CD8-positive, alpha-beta memory T cell (primary cell): ENCODE measurements at places on chromosomes 4 and X.

GRCh38 chr4:160510928-160511327 lies 1408.0 kb downstream of the RAPGEF2 start:
- no peak overlapping the region for H3K4me3 ChIP-seq
- H3K36me3 ChIP-seq: no peaks in the 10 kb centered on the region
- DNase-seq: no peak

DNA sequence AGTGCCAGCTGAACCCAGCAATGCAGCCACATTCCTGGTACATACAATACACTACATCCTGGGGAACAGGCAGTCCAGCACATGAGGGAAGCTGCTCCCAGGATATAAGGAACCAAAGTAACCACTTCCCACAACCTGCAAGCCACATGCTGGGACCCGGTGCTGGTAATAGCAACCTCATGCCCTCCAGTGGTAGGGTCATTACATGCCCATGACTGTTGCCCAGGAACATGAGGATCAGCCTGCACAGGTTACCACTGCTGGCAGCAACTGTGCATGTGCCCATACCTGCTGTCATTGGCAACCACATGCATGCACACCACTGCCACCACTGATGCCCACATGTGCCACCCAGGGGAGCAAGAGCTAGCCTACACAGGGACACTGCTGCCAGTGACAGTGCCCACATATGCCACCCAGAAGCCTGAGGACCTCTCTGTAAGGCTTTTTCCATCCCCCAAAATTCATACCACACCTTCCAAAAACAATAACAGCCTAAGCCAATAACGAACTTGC lies 1982.5 kb downstream of the ARAP2 start:
- no peak overlapping the region for H3K4me3 ChIP-seq
- H3K4me1 ChIP-seq: no peaks in the 10 kb centered on the region
- H3K36me3 ChIP-seq: no peaks in the 10 kb centered on the region

GRCh38 chr4:120971884-120972283 lies 49.4 kb upstream of the PRDM5 start:
- DNase-seq: no peak
- no peak overlapping the region for H3K4me3 ChIP-seq
- no peaks in the 10 kb centered on the region for H3K27me3 ChIP-seq
- H3K4me1 ChIP-seq: no peaks in the 10 kb centered on the region

DNA sequence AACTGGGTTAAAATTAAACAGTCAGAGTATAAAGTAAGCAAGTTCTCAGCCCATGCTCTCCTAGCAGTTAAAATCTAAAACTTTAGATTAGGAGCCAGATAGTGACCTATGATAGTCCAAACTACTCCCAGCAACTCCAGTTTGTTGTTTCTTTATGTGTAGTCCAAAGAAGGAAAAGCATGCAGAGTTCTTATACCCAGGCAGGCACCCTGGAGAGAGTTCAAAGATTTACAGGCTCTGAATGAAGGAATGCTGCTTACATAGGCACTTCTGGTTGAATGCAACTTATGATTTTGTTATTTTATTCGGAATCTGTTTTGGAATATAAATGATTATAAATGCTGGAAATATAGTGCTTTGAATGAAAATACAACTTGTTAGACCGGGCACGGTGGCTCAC lies 67.2 kb downstream of the GPAT3 start:
- H3K4me1 ChIP-seq: no peaks in the 10 kb centered on the region
- H3K27ac ChIP-seq: no peak overlapping the region
- no peak overlapping the region for H3K4me3 ChIP-seq
- no peaks in the 10 kb centered on the region for H3K27me3 ChIP-seq
- H3K36me3 ChIP-seq: no peaks in the 10 kb centered on the region
- DNase-seq: no peak

GRCh38 chr4:60344908-60345307 lies 855.2 kb upstream of the ADGRL3 start:
- no peak for DNase-seq
- H3K27me3 ChIP-seq: no peaks in the 10 kb centered on the region
- no peaks in the 10 kb centered on the region for H3K36me3 ChIP-seq

DNA sequence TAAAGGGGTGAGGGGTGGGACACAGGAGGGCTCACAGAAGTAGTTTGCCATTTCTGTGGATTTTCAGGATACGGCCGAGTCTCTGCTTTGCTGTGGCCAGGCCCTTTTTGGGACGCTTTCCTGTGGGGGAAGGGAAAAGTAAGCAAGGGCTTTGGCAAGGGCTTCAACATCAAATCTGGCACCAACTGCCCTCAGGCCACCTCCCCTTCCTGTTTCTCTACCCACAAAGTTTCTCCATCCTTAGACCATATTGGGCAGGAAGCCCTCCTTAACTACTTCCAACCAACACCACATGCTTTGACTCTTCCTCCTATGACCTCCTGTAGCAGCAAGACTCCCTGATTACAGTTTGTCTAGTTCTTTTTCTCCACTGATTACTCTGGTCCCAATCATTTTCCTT lies 105.1 kb downstream of the PHF8 start:
- peaks cover 6% of the 10 kb centered on the region for H3K36me3 ChIP-seq
- no peaks in the 10 kb centered on the region for H3K4me1 ChIP-seq
- no peak overlapping the region for H3K27ac ChIP-seq
- no peak overlapping the region for H3K4me3 ChIP-seq

GRCh38 chrX:15675490-15675921 lies 10.9 kb upstream of the CLTRN start:
- no peak for DNase-seq
- H3K4me3 ChIP-seq: peak overlapping the region; percentile 93
- no peaks in the 10 kb centered on the region for H3K27me3 ChIP-seq

- H3K4me1 ChIP-seq: peaks cover 5% of the 10 kb centered on the region
- no peak overlapping the region for H3K4me3 ChIP-seq
- H3K27ac ChIP-seq: no peak overlapping the region
- H3K36me3 ChIP-seq: no peaks in the 10 kb centered on the region
- DNase-seq: no peak
- H3K27me3 ChIP-seq: no peaks in the 10 kb centered on the region
Measured at GRCh38 chr4:115272185-115272584, 158.8 kb upstream of the NDST4 start.

- DNase-seq: no peak
- no peaks in the 10 kb centered on the region for H3K36me3 ChIP-seq
- H3K27ac ChIP-seq: no peak overlapping the region
- no peaks in the 10 kb centered on the region for H3K27me3 ChIP-seq
- H3K4me3 ChIP-seq: no peak overlapping the region
Measured at GRCh38 chrX:127879585-127879984, 172.6 kb downstream of the ACTRT1 start.

- H3K4me3 ChIP-seq: no peak overlapping the region
- no peak for DNase-seq
- H3K27ac ChIP-seq: no peak overlapping the region
- H3K36me3 ChIP-seq: no peaks in the 10 kb centered on the region
Measured at GRCh38 chrX:31658360-31658759, 586.5 kb upstream of the FTHL17 start.

DNA sequence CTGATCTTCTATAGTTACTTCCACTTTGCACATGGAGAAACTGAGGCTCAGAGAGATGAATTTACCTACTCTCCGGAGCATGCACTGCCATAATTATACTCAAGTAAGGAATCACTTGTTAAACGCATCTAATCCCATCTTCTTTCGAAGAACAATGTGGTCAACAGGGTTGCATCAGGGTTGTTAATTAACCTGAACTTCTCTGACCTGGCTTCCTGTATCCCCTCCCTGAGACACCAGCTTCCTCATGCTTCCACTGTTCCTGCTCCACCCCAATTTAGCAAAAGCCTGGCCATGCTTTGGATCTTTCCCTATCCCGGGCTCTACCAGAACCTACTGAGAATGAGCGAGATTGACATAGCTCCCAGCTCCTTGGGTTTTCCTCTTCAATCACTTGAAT lies 136.7 kb downstream of the SMIM20 start:
- H3K4me3 ChIP-seq: no peak overlapping the region
- no peaks in the 10 kb centered on the region for H3K27me3 ChIP-seq
- H3K4me1 ChIP-seq: no peaks in the 10 kb centered on the region
- H3K36me3 ChIP-seq: no peaks in the 10 kb centered on the region

GRCh38 chrX:42220083-42220482 lies 296.7 kb upstream of the CASK start:
- no peaks in the 10 kb centered on the region for H3K27me3 ChIP-seq
- no peak overlapping the region for H3K27ac ChIP-seq
- no peaks in the 10 kb centered on the region for H3K4me1 ChIP-seq

- H3K4me3 ChIP-seq: no peak overlapping the region
- DNase-seq: no peak
- H3K36me3 ChIP-seq: no peaks in the 10 kb centered on the region
- H3K27ac ChIP-seq: no peak overlapping the region
- H3K4me1 ChIP-seq: no peaks in the 10 kb centered on the region
Measured at GRCh38 chrX:109268340-109268739, 213.5 kb downstream of the GUCY2F start.

DNA sequence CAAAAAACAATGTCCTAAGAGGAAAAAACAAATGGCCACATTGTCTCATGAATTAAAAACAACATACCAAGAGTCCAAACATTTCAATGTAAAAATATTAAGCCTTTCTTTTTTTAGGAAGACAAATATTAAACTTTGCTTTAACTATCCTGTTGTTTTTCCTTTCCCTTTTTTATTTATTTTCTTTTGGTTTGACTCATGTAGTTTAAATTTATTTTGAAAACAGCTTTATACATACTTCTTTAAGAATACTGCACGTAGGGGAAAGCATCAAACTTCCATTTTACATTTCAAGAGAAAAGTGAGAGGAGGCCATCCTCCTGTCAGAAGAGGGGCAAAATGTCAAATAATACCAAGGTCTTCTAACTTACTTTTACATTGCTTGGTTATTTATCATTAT lies 8.7 kb downstream of the GAB1 start:
- DNase-seq: no peak
- H3K36me3 ChIP-seq: no peaks in the 10 kb centered on the region
- H3K4me3 ChIP-seq: no peak overlapping the region
- no peak overlapping the region for H3K27ac ChIP-seq
- no peaks in the 10 kb centered on the region for H3K4me1 ChIP-seq

- H3K27me3 ChIP-seq: no peaks in the 10 kb centered on the region
- no peak overlapping the region for H3K27ac ChIP-seq
- no peak for DNase-seq
- H3K4me3 ChIP-seq: no peak overlapping the region
Measured at GRCh38 chr4:30901461-30902451, 181.6 kb downstream of the PCDH7 start.

DNA sequence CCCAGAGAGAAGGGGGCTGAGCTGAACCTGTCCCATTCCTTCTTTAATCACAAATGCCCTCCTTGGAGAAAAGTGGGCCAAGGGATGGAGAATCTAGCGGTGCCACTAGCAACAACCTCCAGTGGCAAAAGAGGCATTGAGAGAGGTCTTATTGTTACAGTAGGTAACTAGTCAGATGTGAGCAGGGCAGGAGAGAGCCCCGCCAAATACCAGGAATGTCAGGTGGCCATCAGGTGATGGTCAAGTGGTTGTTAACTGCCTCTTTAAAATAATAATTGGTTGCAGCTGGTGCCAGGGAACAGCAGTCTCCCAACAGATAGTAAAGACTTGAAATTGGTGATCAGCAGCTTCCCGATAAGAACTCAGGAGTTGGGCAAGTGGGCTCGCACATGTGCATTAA lies 116.1 kb downstream of the EVC2 start:
- no peak for DNase-seq
- no peak overlapping the region for H3K27ac ChIP-seq

GRCh38 chr4:854356-854755 lies 28.4 kb upstream of the CPLX1 start:
- no peak overlapping the region for H3K4me3 ChIP-seq
- DNase-seq: no peak
- H3K36me3 ChIP-seq: peaks cover 20% of the 10 kb centered on the region
- H3K27ac ChIP-seq: no peak overlapping the region
- no peaks in the 10 kb centered on the region for H3K4me1 ChIP-seq

DNA sequence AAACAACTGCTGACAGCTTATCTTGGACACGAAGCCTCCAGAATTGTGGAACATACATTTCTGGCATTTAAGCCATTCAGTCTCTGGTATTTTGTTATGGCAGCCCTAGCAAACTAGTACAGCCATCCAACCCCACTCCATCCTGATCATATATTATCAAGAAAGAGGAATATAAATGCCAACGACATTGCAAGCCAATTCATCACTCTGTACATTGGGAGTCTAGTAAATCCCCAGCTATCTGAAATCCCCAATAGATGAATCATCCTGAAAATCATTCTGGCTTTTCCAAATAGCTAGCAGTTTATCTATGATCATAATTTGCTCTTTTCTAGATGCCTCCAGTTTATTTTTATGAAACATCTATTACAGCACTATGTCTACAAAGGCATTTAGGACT lies 41.1 kb downstream of the FRMD7 start:
- no peaks in the 10 kb centered on the region for H3K4me1 ChIP-seq
- H3K36me3 ChIP-seq: no peaks in the 10 kb centered on the region
- H3K27me3 ChIP-seq: no peaks in the 10 kb centered on the region
- DNase-seq: no peak
- H3K27ac ChIP-seq: no peak overlapping the region
- no peak overlapping the region for H3K4me3 ChIP-seq

- DNase-seq: no peak
- H3K4me3 ChIP-seq: no peak overlapping the region
- H3K4me1 ChIP-seq: no peaks in the 10 kb centered on the region
- H3K27ac ChIP-seq: no peak overlapping the region
Measured at GRCh38 chrX:15310117-15310516, 5.3 kb downstream of the ASB11 start.

- DNase-seq: no peak
- no peaks in the 10 kb centered on the region for H3K36me3 ChIP-seq
- peak overlapping the region; percentile 61 for H3K4me3 ChIP-seq
- H3K4me1 ChIP-seq: peaks cover 77% of the 10 kb centered on the region
- no peaks in the 10 kb centered on the region for H3K27me3 ChIP-seq
- H3K27ac ChIP-seq: peak overlapping the region; percentile 8
Measured at GRCh38 chr4:48133669-48134068, 381 bp downstream of the TXK start.

- H3K36me3 ChIP-seq: no peaks in the 10 kb centered on the region
- no peaks in the 10 kb centered on the region for H3K27me3 ChIP-seq
Measured at GRCh38 chrX:54639018-54639345, 109.0 kb downstream of the GNL3L start.

GRCh38 chr4:7428261-7429068 lies 6.3 kb downstream of the PSAPL1 start:
- no peak overlapping the region for H3K4me3 ChIP-seq
- H3K4me1 ChIP-seq: no peaks in the 10 kb centered on the region
- H3K36me3 ChIP-seq: no peaks in the 10 kb centered on the region
- no peak overlapping the region for H3K27ac ChIP-seq
- H3K27me3 ChIP-seq: no peaks in the 10 kb centered on the region

- no peaks in the 10 kb centered on the region for H3K36me3 ChIP-seq
- H3K27ac ChIP-seq: no peak overlapping the region
Measured at GRCh38 chr4:84751707-84752106, 168.8 kb downstream of the CDS1 start.

GRCh38 chrX:77436682-77437081 lies 10.5 kb upstream of the FGF16 start:
- H3K4me3 ChIP-seq: no peak overlapping the region
- H3K27ac ChIP-seq: no peak overlapping the region
- no peak for DNase-seq
- H3K4me1 ChIP-seq: no peaks in the 10 kb centered on the region
- no peaks in the 10 kb centered on the region for H3K36me3 ChIP-seq

- H3K27ac ChIP-seq: no peak overlapping the region
- H3K4me1 ChIP-seq: no peaks in the 10 kb centered on the region
- no peaks in the 10 kb centered on the region for H3K27me3 ChIP-seq
- no peak overlapping the region for H3K4me3 ChIP-seq
- H3K36me3 ChIP-seq: no peaks in the 10 kb centered on the region
Measured at GRCh38 chrX:69068301-69069085, 96.8 kb downstream of the PJA1 start.

- no peaks in the 10 kb centered on the region for H3K27me3 ChIP-seq
- no peak overlapping the region for H3K27ac ChIP-seq
- no peaks in the 10 kb centered on the region for H3K36me3 ChIP-seq
- DNase-seq: no peak
- no peak overlapping the region for H3K4me3 ChIP-seq
Measured at GRCh38 chr4:76738086-76738931, 159.6 kb downstream of the SOWAHB start.
